ENCODE measurements at places on chromosomes 5 and 9. TPM values are rescaled to one million over a fixed set of nuclear protein-coding genes. Genes with fewer than 3 reads are reported as not detected.

DNA sequence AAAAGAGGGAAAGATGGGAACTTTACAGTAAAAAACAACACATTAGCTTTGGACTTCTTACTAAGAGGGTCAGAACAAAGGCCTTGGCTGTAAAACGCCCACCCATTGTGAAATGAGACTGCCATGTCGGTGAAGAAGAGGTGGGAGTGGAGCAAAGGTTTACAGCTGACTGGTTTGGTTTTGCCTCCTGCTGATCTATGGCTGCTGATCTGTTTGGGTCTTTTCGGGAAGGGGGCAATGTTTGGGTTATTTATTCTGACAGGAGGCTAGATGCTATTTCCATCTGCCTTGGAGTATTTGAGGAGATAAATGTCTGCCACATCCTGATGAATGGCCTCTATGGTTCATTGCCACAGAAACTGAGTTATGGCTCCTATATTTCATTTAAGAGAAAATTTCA, 408.7 kb downstream of the TLE4 start:
- no peaks in the 10 kb centered on the region for H3K27me3 ChIP-seq
- DNase-seq = no peak

GRCh38 chr5:87899721-87900131, 368.9 kb downstream of the TMEM161B start:
- H3K4me1 ChIP-seq = no peaks in the 10 kb centered on the region
- no peak overlapping the region for H3K27ac ChIP-seq
- no peak overlapping the region for H3K4me3 ChIP-seq
- no peaks in the 10 kb centered on the region for H3K27me3 ChIP-seq
- DNase-seq = no peak

GRCh38 chr5:119930490-119930889, 301.1 kb downstream of the FAM170A start:
- H3K27ac ChIP-seq = no peak overlapping the region
- H3K36me3 ChIP-seq = no peaks in the 10 kb centered on the region
- no peak overlapping the region for H3K4me3 ChIP-seq
- no peak for DNase-seq
- H3K4me1 ChIP-seq = no peaks in the 10 kb centered on the region

- no peaks in the 10 kb centered on the region for H3K27me3 ChIP-seq
- H3K4me1 ChIP-seq = peaks cover 20% of the 10 kb centered on the region
Measured at GRCh38 chr9:109319626-109320241, 1.1 kb downstream of the EPB41L4B start.

DNA sequence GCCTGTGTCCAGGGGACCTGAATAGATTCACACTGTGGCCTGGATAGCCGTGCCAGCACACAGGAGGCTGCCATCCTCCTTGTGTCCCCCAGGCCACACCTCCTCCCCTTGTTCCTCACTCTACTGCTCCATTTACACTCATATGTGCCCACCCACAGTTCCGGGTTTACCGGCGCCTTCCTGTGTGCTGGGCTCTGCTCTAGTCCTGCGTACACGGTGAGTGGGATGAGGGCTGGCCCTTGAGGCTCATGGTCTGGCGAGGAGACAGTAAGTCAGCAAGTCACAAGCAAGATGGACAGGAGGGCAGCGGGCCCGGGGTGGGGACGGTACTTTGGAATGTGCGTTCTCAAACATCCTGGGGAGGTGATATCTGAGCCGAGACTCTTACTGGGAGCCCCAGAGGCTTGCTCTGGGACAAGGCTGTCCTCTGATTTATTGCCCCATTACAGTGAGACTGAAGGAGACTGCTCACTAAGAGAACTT, 32.4 kb upstream of the NXNL2 start:
- no peaks in the 10 kb centered on the region for H3K27me3 ChIP-seq
- no peak overlapping the region for H3K4me3 ChIP-seq
- no peaks in the 10 kb centered on the region for H3K36me3 ChIP-seq
- no peaks in the 10 kb centered on the region for H3K4me1 ChIP-seq

DNA sequence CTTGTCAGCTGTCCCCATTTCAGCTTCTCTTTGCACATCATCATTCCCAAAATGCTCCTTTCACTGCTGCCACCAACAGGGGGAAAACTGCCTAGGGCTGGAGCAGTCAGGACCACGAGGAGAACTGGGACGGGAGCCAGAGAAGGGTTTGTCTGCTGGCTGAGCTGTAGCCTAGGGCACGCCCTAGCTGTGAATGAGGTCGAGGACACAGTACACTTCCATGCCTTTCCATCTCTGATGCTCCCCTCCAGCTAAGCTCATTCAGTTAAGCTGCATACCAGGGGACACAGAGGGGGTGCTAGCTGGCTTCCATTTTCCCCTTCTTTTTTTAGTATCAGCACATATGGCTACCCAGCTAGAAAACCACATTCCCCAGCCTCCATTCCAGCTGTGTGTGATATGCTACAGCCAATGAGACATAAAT, 64.7 kb downstream of the STK10 start:
- DNase-seq = no peak
- no peak overlapping the region for H3K27ac ChIP-seq
- H3K4me3 ChIP-seq = no peak overlapping the region
- no peaks in the 10 kb centered on the region for H3K36me3 ChIP-seq
- no peaks in the 10 kb centered on the region for H3K27me3 ChIP-seq

LAMC3 gene
- total RNA-seq = 2.8 TPM

GRCh38 chr5:18483451-18483850, 849.2 kb downstream of the TAF11L14 start:
- H3K36me3 ChIP-seq = no peaks in the 10 kb centered on the region
- H3K4me3 ChIP-seq = no peak overlapping the region
- H3K27me3 ChIP-seq = no peaks in the 10 kb centered on the region
- no peak overlapping the region for H3K27ac ChIP-seq
- DNase-seq = no peak
- H3K4me1 ChIP-seq = no peaks in the 10 kb centered on the region

DNA sequence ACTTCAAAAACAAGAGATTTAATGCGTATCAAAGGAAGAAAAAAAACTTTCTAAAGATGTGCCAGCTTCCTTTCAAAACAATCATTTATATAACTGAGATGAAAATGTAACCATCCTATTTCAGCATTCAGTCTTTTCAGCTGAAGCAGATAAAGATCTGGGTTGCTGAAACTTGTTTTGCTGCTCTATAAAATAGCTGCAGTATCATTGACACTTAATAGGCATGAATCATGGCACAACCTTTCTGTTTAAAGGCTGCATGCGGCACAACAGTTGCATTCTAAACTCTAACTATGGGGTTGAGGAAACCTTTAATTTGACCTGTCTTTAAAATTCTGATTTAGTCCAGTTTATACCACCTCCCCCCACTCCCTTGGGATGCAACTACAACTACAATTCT, 196.7 kb downstream of the MPDZ start:
- H3K4me1 ChIP-seq = peaks cover 10% of the 10 kb centered on the region
- no peak for DNase-seq
- H3K27me3 ChIP-seq = no peaks in the 10 kb centered on the region
- no peak overlapping the region for H3K27ac ChIP-seq
- no peaks in the 10 kb centered on the region for H3K36me3 ChIP-seq
- no peak overlapping the region for H3K4me3 ChIP-seq

All from thoracic aorta (tissue), 2 donors.